Inflammatory macrophage (primary cell): ENCODE measurements at places on chromosomes 5 and 9.

GRCh38 chr5:160451281-160451680 is 29.6 kb downstream of the PTTG1 start:
- no peak for DNase-seq

GRCh38 chr9:91902475-91903125 is 47.4 kb downstream of the ROR2 start:
- no peak for DNase-seq

DNA sequence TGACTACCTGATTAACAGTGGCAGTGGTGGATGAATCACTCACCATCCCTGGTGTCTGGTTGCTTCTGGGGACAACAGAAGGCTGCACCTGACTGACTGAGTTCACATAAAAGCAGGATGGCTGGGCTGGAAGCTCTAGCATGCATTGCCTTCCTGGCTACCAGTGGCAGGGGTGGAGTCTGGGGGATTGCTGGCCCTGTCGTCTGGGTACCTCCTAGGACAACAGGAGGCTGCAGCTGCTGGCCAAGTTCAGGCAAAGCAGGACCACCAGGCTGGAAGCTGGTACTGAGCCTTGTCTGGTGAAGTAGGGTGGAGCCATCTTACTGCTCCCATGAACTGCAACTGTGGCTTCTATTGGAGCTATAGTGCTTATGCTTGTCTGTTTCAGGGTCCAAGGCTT is 480.8 kb upstream of the CTNND2 start:
- DNase-seq = no peak

DNA sequence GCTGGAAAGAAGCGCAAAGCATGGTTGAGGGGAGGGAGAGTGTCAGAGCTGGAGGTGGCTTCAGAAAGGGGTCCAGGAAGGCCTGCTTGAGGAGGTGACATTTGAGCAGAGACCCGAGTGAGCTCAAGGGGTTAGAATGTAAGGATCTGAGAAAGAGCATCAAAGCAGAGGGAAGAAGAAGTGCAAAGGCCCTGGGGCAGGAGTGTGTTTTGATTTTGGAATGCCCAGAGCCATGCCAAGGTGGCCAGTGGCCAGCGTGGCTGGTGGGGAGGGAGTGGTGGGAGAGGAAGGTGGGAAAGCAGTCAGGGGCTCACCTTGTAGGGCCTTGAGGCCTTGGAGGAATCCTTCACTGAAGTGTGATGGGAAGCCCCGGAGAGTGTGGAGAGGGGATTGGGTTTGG is 15.4 kb downstream of the FGF18 start:
- no peak for DNase-seq

DNA sequence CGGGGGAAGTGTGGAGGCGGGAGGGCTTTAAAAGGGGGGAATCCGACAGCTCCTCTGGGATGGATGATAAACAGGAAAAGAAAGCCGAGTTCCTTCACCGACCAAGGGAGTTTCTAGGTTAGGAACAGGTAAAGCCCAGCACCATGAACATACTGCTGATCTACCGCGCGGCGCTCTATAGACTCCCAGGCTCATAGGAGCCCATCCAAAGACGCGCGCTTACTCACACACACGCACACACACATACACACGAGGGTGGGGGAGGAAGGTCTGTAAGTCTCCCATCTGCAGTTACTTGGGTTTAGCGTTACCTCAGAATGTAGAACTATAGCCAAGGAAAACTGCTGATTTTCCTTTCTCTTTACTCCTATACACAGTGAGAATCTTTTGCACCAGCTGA is 2.6 kb upstream of the GABRB2 start:
- no peak for DNase-seq

- peak; percentile 38 for DNase-seq
Observed at GRCh38 chr9:137295238-137295811, 6.7 kb downstream of the NRARP start.

- DNase-seq = no peak
Observed at GRCh38 chr5:472076-472655, 29.2 kb downstream of the EXOC3 start.

GRCh38 chr5:138212828-138213160 is 329 bp downstream of the CDC23 start:
- DNase-seq = no peak

DNA sequence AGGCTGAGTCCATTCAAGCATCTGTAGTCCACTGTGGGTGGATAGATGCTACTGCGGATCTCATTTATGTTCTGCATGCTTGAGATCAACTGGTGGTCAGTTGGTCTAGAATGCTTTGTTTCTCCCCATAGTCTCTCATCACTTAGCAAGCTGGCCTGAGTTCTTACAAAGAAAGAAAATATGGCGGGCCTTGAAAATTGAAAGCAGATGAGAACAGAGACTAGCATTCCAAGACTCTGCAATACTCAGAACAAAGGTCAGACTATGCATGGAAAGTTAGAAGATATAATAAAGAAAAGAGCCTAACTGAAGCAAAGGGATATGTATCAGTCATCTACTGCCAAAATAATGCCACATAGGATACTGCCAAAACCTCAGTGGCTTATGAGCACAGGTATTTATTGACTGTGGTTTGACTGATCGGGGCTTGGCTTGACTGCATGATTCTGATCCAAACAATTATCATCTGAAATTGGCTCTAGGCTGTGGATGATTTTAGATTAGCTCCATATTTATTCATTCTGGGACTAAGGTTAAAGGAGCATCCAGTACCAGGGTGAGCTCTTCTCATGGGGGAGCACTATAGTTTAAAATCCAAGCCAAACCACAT is 258.9 kb downstream of the TAF11L14 start:
- no peak for DNase-seq

GRCh38 chr9:79877943-79878602 is 306.3 kb downstream of the TLE4 start:
- peak; percentile 77 for DNase-seq
